ENCODE measurements at places on chromosomes 11 and 22. TPM values are rescaled to one million over a fixed set of nuclear protein-coding genes. Genes with fewer than 3 reads are reported as not detected.

- no peak for DNase-seq
Measured at GRCh38 chr11:4127357-4127756, 32.8 kb downstream of the RRM1 start.

DNA sequence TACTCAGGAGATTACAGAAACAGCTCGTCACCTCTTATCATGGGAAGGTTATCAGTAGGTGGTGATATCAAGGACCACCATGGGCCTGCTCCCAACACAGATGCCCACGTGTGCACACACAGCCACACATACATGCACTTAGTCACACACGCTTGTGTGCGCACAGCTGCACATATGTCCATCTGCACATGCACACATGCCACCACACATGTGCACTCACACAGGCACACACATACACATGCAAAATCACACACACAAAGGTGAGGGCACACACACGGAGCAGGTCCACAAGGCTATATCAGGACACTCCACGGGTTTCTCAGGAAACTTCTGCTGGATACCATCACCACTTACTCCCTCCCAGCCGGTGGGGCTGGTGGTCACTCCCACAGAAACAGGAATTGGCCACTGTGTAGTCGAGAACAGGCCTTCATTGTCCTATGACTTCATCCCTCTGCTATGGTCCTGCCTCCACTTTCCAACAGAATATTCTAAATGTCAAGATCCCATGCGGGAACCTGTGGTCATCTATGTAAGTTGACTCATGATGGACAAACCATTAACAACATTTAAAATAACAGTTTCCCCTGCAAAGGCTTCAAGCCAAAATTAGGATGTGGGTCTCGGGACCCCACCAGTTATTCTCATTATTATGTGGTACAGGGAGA, 2.2 kb downstream of the C11orf24 start:
- DNase-seq, result no peak

DNA sequence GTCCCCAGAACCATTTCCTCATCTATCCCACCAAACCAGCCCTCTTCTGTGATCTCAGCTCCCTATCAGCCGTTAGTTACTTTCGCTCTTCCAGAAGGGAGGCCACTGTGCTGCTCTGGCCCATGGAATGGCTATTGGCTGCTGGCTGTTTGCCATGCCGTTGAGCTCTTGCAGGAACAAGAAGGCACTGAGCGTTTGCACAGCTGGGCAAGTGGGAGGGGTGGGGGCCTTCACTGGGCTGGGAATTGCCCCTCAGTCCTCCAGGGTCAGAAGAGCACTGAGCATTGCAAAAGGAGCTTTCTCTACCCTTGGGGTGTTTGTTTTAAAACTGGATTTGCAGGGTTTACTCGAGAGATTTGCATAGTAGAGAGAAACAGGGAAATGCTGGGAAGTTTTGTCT, 129.0 kb upstream of the PARVA start:
- peak; percentile 86 for DNase-seq

- no peak for DNase-seq
Measured at GRCh38 chr11:2992997-2993325, 832 bp upstream of the NAP1L4 start.

FIBIN gene
- 6.1 TPM for total RNA-seq

DNA sequence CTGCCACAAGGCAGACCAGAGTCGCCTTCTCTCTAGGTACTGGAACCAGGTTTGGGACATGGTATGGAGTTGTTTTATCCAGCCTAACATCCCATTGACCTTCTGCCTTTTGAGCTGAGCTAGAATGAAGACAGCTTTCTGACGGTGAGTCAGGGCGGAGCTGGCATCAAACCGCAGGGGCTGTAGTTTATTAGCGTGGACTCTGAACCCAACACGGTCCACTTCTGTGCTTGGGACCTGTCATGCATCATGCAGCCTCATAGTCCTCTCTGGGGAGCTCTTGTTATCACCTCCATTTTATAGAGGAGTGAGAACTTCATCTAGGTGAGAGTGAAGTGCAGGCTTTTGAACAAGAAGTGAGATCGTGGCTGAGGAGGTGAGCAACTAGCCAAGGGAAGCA, 8.3 kb downstream of the GAL3ST1 start:
- no peak for DNase-seq

PRR5 gene
- total RNA-seq, result 27.6 TPM

GRCh38 chr11:123080015-123080414, 18.1 kb upstream of the HSPA8 start:
- no peak for DNase-seq

All from ureter (tissue), 1 donor.